GM04504 (cell line): ENCODE measurements at places on chromosomes 2 and 18.
A peak's percentile ranks its signal among the peaks of the same experiment; 100 is the strongest.

GRCh38 chr2:72927619-72928550, 10.6 kb downstream of the EMX1 start:
- DNase-seq: no peak

DNA sequence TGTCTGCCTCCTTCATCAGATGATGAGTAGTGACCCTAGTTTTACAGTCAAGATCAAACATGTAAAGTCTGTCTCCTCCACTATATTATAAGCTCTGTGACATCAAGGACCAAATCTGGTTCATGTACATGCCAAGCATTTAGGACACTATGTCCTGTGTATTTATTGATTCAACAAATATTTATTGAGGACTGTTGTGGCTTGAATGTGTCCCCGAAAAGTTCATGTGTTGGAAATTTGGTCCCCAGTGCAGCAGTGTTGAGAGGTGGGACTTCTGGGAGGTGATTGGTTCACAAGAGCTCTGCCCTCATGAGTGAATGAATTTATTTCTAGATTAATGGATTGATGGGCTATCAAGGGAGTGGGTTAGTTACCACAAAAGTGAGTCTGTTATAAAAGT, 46.6 kb upstream of the FRZB start:
- DNase-seq: no peak

DNA sequence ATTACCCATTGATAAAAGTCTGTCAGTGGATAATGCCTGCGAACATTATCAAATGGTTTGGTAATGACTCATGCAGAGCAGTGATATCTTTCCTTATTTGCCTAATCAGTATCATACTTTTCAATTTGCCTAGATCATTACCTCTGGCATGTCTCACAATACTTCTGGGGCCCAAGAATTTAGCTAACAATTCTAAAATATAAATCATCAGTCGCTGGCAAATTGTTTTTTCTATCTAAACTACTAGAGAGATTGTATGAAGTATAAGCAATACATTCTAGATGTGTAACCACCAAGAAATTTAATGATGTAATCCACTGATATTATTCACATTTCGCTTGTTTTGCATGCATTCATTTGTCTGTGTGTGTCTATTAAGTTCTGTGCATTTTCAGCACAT, 191.2 kb upstream of the CDH19 start:
- DNase-seq: no peak

GRCh38 chr2:115162494-115163293, 720.3 kb downstream of the DPP10 start:
- no peak for DNase-seq

- no peak for DNase-seq
Measured at GRCh38 chr2:237333748-237334147, 80.2 kb downstream of the COL6A3 start.

- DNase-seq: no peak
Measured at GRCh38 chr2:164746713-164747112, 94.9 kb downstream of the COBLL1 start.

GRCh38 chr18:2240311-2240705, 331.0 kb downstream of the METTL4 start:
- no peak for DNase-seq

DNA sequence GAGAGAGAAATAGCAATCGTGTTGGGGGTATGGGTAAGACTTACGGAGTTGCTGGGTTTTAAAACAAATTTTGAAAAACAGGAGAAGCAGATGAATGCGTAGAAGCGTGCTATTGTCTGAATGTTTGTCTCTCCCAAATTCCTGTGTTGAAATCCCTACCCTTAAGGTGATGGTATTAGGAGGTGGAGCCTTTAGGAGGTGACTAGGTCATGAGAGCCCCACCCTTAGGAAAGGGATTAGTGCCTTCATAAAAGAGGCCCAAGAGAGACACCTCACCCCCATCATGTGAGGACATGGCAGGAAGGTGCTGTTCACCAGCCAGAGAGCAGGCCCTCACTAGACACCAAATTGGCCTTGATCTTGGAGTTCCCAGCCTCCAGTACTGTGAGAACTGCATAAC, 40.7 kb upstream of the FZD7 start:
- no peak for DNase-seq

DNA sequence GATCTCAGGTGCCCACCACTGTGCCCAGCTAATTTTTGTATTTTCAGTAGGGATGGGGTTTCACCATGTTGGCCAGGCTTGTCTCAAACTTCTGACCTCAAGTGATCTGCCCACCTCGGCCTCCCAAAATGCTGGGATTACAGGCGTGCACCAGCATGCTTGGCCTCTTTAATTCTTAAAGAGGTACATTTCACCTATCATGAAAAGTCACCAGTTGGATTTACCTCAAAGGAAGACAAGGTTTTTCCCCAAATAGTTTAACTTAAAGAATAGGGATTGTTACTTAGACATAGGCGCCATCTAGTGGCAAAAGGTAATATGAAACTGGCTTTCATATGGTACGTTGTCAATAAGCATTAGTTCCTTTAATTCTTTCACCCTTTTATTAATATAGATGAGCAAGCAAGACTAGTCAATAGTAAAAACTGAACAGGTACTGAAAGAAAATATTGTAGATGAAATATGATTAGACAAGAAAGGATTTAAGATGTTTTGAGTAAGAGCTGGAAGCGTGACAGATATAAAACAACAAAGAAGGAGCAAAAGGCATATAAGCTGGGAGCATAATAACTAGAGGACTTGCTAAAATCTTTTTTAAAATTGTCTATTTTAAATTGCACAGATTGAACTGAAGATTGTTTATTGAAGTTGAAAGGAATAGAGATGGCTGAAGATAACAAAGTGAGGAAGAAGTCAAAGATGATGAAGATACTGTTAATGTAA, 35.0 kb upstream of the PSMD14 start:
- peak; percentile 23 for DNase-seq

DNA sequence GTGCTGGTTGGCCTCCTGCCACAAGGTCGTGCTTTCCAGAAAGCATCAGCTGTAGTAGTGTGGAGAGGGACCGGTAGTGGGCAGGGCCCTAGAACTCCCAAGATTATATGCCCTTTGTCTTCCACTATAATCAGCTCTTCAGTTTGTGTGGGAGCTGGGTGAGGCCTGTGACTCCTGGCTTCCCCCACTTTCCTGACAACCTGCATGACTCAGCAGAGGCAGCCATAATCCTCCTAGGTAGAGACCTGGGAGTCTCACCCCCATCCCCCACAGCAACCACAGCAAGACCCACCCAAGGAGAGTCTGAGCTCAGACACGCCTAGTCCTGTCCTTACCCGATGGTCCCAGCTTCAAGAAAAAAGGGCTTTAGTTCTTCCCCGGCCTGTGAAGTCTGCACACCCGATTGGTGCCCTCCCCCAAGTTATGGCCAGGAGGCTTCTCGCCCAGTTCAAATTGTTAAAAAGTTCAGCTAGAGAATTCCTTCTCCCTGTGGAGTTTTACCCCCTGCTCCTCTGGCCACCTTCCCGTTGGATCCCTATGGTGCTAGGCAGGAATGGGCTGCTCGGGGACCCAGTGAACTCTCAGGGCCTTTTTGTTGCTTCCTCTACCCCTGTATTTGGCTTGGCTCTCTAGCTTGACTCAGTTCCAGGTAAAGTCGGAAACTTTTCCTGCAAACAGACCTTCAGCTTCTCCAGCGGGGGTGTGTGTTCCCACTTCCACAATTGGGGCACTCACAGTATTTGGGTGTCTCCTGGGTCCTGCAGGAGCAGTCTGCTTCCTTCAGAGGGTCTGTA, 57.8 kb upstream of the FAM237A start:
- DNase-seq: no peak

- no peak for DNase-seq
Measured at GRCh38 chr2:240559286-240559685, 871 bp upstream of the DUSP28 start.

DNA sequence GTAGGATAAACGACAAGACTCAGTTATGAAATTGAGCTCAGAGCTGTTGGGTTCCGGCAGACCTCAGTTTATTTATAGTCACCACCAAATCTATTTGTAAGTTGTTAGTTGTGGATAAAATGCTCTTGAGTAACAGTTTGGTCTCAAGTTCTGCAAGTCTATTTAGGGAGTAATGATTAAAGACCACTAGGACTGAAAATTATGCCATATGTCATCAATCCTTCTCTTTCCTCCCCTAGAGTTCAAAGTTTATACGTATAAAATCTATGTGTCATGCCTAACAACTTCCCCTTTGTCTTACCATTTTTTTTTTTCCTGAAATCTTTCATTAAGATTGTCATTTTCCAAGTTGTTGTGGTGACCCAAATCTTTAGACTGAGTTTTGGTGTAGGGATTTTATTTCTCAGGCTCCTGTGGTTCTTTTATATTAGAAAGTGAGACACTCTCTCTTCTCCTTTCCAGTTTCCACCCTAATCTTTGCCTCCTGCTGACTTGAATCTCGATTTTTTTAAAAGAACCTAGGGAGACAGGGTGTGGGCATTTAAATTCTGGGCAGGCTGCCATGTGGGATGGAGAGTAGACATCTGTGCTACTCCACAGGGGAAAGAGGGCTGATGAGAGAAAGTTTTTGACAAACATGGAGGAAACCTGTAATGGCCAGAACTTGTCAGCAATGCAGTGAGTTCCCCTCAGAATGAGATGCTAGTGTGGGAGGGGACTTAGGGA, 51.0 kb downstream of the LAMA3 start:
- DNase-seq: peak; percentile 33

GRCh38 chr2:233990261-233990798, 60.2 kb upstream of the SPP2 start:
- no peak for DNase-seq

DNA sequence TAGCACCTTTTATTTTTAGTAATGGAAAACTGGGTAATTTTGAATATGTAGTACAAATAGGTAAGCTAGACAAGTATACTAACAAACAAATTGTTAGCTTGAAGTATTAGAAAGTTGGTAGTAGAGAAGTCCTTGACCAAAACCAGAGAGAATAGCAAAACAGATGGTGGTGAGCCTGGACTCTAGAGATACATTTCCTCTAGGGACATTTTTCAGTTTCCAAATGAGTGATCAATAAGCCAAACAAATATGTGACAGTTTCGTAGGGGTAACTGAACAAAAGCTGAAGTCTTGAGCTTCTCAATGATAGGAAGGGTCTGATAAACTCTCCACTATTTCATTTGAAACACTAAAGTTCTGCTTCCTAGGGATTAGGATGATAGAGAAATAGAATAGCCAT, 692.0 kb upstream of the FAM98A start:
- DNase-seq: no peak

- no peak for DNase-seq
Measured at GRCh38 chr2:22375096-22375495, 1009.9 kb upstream of the KLHL29 start.

- no peak for DNase-seq
Measured at GRCh38 chr2:142650601-142651000, 226.9 kb upstream of the KYNU start.

DNA sequence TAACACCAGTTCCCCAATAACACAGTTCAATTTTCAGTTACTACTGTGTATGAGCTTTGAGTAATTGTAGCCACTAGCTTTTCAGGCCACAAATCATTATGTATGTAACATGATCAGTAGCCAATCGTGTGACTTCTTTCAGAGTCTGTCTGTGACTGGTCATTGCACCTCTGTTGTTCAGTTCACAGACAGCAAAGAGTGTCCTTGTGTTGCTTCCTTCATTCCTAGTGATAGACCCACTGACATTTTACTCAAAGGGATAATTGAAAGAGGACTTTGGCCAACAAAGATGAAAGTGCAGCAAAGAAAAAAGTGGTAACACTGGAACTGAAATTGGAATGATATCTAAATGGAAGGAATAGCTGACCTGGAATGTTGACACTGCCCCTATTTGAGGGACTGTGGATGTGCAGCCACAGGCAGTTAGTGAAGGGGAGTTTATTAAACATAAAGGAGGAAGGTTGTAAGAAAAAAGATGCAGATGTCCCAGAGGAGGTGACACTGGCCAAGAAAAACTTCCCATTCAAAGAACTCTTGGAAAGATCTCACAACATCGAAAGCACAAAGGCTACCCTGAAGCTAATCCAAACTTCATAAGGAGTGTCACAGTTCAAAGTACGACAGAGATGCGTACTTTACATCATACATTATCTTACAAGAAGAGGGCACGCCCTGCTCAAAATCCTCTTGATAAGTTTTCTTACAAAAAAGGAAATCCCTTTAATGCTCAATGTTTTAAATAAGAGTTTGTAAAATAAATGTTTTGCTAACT, 19.3 kb downstream of the TTC39C start:
- no peak for DNase-seq

GRCh38 chr2:195737511-195738325, 80.7 kb downstream of the SLC39A10 start:
- no peak for DNase-seq

GRCh38 chr2:227884511-227884947, 13.1 kb downstream of the DAW1 start:
- DNase-seq: peak; percentile 35

- no peak for DNase-seq
Measured at GRCh38 chr2:11275910-11276309, 68.5 kb downstream of the ROCK2 start.

- no peak for DNase-seq
Measured at GRCh38 chr18:9696701-9697100, 11.4 kb upstream of the RAB31 start.

- no peak for DNase-seq
Measured at GRCh38 chr18:8300751-8301410, 308.4 kb upstream of the RAB12 start.

GRCh38 chr2:72132981-72133720, 14.5 kb downstream of the CYP26B1 start:
- no peak for DNase-seq

DNA sequence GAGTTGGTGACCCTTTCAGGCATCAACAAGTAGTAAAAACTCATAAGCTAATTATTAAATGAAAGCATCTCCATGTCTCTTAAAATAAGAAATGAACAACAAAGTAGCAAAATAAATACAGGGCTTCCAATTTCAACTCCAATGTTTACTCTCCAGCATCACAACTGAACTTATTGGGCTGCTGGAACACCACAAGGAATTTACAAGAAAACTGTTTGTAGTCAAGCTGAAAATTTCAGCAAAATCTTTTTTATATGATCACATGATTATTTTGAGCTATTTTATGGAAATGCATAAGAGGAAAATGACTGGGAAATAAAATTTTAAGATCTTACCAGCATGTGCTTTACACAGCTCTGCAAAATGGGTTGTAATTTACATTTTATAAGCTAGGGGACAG, 28.1 kb downstream of the COBLL1 start:
- DNase-seq: no peak

GRCh38 chr18:3877678-3878077, 427.7 kb downstream of the TGIF1 start:
- DNase-seq: no peak

GRCh38 chr18:2997429-2997828, 15.5 kb downstream of the LPIN2 start:
- DNase-seq: no peak
